AG04450 (cell line): ENCODE measurements at places on chromosomes 4 and X. TPM values are rescaled to one million over a fixed set of nuclear protein-coding genes. Genes with fewer than 3 reads are reported as not detected.

GRCh38 chrX:10496345-10496965, 123.9 kb downstream of the MID1 start:
- peak; percentile 66 for DNase-seq

DNA sequence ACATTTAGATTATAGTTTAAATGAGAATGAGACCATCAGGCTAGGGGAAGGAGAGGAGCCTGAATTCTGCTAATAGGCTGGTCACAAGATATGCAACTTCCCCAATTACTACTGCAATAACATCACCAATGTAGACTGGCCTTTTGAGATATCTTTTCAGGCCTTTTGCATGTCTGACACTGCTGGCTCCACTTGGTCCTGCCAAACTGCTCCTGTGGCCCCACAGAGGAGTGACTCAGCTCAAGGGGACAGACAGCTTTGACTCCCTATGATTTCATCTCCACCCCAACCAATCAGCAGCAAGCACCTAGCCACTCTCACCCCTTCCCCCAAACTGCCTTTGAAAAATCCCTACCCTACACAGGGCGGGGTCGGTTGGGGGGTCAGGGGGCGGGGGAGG, 22.8 kb downstream of the GPRIN3 start:
- no peak for DNase-seq

The ATG4A gene
- 10.7 and 13.3 TPM in 2 replicates for polyA plus RNA-seq

The LGI2 gene
- not detected in 2 replicates for polyA plus RNA-seq
